ENCODE measurements at places on chromosomes 13 and 19.

DNA sequence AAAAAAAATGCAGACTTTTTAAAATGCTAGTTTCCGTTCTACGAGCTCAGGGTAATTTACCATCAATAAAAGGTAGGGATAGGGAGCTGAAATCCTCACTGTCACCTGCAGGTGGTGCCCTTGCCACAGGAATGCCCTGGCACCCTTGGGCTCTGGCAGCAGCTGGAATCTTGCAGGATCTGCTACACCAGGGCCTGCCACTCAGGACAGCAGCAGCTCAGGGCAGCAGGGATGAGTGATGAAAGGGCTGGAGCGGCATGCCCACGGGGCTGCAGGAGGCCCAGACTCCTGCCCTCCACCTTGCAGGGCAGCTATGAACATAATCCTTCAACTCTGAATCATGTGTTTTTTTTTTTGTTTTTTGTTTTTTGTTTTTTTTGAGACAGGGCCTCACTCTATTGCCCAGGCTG lies 54.0 kb downstream of the GNG7 start:
- no peak for DNase-seq

DNA sequence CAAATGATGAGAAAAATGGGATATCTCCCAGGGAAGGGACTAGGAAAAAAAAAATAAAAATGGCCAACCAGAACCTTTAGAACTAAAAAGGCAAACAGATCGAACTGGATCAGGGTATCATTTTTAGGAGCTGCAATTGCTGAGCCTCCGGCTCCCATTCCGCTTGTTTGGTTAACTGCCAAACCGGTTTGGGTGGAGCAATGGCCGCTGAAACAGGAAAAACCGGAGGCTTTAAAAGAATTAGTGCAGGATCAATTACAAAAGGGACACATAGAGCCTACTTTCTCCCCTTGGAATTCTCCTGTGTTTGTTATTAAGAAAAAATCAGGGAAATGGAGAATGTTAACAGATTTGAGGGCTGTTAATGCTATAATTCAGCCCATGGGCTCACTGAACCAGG lies 12.7 kb upstream of the ZNF443 start:
- no peak for DNase-seq

GRCh38 chr13:114008964-114009589 lies 35.2 kb upstream of the C13orf46 start:
- DNase-seq, result no peak

GRCh38 chr13:59280297-59280696 lies 883.4 kb downstream of the DIAPH3 start:
- DNase-seq, result no peak
